Frontal cortex (tissue), 4 donors: ENCODE measurements at places on chromosomes 11 and 22. TPM values are rescaled to one million over a fixed set of nuclear protein-coding genes. Genes with fewer than 3 reads are reported as not detected.

- DNase-seq: no peak
These were observed 179.6 kb downstream of the MPPED1 start for GRCh38 chr22:43591380-43591779.

DNA sequence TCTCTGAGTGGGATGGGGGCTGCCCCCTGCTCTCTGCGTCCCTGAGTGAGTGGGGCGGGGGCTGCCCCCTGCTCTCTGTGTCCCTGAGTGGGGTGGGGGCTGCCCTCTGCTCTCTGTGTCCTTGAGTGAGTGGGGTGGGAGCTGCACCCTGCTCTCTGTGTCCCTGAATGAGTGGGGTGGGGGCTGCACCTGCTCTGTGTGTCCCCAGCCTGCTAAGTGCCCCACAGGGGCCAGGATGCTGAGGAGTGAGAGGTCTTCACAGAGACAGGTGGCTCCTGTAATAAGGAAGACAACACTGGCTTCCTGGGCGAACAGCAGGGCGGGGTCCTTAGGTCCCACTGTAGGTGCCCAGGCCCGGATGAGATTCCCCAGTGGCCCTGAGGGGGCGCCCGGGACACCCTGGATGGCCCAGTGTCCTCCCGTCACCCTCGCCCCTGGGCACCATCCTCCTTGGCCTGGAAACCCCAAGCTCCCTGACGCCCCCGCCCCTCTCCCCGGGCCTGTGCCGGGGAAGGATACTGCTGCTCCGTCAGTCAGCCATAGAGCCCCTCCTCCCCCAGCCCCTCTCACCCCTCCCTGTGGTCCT lies 3.8 kb upstream of the CCDC188 start:
- no peak for DNase-seq

The CENATAC gene
- 23.6 TPM for total RNA-seq

- no peak for DNase-seq
These were observed 8.2 kb downstream of the OMP start for GRCh38 chr11:77110836-77111235.

DNA sequence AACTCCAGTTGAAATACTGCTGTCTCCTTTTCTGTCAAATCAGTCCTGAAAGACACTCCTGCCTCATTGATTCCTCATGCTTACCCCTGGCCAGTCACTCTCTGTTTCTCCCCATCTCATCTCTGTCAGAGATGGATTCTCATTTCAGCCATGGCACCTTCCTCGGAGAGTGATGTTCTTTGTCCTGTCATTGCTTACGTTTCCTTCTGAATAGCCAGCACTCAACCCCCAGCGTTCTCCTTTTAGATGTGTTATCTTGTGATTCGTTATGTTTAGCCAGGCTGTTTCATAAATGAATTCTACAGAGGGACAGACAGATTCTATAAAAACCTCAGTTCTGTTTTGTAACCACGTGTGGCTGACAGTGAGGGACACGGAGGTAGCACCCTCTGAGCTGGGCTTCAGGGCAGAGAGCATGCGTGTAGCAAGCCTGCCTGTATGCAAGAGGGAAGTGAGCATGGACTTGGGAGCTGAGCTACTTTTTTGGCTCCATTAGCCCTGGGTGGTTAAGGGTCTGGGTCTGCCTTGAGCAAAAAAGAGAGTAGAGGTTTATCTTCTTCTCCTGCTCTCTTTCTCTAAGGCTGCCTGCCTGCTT lies 354.6 kb downstream of the DDX10 start:
- no peak for DNase-seq

DNA sequence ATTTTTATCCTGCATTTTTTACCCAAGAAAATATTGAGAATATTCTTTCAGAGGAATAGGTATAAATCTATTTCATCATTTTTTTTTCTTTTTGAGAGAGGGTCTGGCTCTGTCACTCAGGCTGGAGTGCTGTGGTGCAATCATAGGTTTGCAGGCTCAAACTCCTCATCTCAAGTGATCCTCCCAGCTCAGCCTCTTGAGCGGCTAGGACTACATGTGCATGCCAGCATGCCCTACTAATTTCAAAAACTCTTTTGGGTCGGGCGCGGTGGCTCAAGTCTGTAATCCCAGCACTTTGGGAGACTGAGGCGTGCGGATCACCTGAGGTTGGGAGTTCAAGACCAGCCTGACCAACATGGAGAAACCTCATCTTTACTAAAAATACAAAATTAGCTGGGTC lies 20.3 kb upstream of the PTPRJ start:
- DNase-seq: no peak
